ENCODE measurements at places on chromosomes 1 and 21. TPM values are rescaled to one million over a fixed set of nuclear protein-coding genes. Genes with fewer than 3 reads are reported as not detected.

The TMEM61 gene
- 0.35 TPM for total RNA-seq

The E2F2 gene
- total RNA-seq = 2.9 TPM

The CD101 gene
- 0.25 TPM for total RNA-seq

The HPDL gene
- total RNA-seq = 4.7 TPM

The CYP4A22 gene
- total RNA-seq = not detected

The PLA2G2C gene
- not detected for total RNA-seq

The ZNF687 gene
- 11.8 TPM for total RNA-seq

The LCE1A gene
- total RNA-seq = not detected
